ENCODE measurements at places on chromosomes 6 and 20. TPM values are rescaled to one million over a fixed set of nuclear protein-coding genes. Genes with fewer than 3 reads are reported as not detected.

- no peak overlapping the region for H3K4me3 ChIP-seq
- no peak overlapping the region for H3K27ac ChIP-seq
- no peaks in the 10 kb centered on the region for H3K4me1 ChIP-seq
- no peak for DNase-seq
- H3K36me3 ChIP-seq: no peaks in the 10 kb centered on the region
- no peaks in the 10 kb centered on the region for H3K27me3 ChIP-seq
These were observed 21.6 kb downstream of the MOCS3 start for GRCh38 chr20:50980071-50980681.

Gene KCTD20
- 22.6 TPM for total RNA-seq

DNA sequence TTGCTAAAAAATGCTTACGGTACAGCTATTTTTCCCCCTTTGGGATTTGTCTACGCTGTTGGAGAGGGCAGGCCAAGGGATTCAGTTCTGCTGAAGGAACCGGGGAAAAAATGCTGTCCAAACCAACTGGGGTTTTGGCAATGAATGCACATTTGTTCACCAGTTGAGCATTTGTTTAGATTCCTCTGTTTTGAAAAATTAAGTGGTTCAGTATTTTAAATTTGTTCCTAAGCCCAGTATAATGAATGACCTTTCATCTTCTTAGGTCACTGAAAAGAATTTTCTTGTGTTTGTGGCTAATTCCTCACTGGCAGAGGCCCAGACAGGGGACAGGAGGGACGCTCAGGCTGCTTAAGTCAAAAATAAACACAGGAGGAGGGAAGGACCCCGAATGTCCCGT, 10.8 kb upstream of the EYA2 start:
- no peaks in the 10 kb centered on the region for H3K4me1 ChIP-seq
- no peaks in the 10 kb centered on the region for H3K36me3 ChIP-seq
- no peak overlapping the region for H3K4me3 ChIP-seq
- no peak for DNase-seq

DNA sequence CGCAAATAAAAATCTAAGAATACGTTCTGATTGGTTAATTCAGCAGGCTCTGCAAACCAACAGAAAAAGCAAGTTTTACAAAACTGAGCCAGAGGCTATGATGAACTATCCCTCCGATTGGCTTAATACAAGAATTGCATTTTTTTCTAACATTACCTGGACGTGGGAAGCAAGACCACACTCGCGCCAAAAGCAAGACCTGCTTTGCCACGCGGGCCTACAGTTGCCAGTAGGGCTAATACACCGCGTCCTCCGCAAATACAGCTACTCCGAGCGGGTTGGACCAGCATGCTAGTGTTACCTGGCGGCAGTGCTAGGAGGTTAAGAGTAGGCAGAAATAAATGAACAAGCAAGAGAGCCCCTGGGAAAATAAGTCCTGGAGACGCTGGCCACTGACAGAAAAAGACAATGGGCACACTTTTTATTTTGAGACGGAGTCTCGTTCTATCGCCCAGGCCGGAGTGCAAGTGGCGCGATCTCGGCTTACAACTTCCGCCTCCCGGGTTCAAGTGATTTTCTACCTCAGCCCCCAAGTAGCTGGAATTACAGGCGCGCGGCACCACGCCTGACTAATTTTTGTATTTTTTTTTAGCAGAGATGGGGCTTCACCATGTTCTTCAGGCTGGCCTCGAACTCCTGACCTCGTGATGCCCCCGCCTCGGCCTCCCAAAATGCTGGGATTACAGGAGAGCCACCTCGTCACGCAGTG, 131.9 kb upstream of the BTN3A2 start:
- H3K4me1 ChIP-seq: peaks cover 4% of the 10 kb centered on the region
- DNase-seq: peak; percentile 62
- H3K36me3 ChIP-seq: no peaks in the 10 kb centered on the region
- H3K27me3 ChIP-seq: no peaks in the 10 kb centered on the region
- H3K27ac ChIP-seq: peak overlapping the region; percentile 70

GRCh38 chr6:152244998-152245630, 392.0 kb downstream of the SYNE1 start:
- H3K27me3 ChIP-seq: no peaks in the 10 kb centered on the region
- no peak overlapping the region for H3K27ac ChIP-seq
- no peak for DNase-seq
- H3K4me3 ChIP-seq: no peak overlapping the region
- no peaks in the 10 kb centered on the region for H3K36me3 ChIP-seq
- no peaks in the 10 kb centered on the region for H3K4me1 ChIP-seq
